ENCODE measurements at places on chromosomes 2 and 18.

DNA sequence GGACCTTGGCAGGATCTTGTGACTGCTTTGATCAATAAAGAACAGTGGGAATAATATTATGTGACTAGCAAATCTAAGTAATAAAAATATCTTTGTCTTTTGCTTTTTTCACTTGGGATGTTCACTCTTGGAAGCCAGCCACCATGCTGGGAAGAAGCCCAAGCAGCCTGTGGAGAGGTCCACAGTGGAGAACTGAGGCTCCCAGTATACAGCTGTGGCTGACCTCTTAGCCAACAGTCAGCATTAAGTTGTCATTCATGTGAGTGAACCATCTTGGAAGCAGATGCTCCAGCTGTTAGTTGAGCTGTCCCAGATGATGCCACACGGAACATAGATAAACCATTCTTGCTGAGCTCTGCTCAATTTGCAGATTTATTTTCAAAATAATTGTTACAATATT lies 160.0 kb downstream of the OSR1 start:
- no peak for DNase-seq

DNA sequence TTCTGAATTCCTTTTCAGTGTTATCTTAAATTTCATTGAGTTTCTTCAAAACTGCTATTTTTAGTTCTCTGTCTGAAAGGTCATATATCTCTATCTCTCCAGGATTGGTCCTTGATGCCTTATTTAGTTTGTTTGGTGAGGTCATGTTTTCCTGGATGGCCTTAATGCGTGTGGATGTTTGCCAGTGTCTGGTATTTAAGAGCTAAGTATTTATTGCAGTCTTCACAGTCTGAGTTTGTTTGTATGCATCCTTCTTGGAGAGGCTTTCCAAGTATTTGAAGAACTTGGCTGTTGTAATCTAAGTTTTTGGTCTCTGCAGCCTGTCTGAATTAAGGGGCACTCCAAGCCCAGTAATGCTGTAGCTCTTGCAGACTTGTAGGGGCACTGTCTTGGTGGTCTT lies 249.3 kb downstream of the ZNF385B start:
- DNase-seq = no peak

GRCh38 chr2:191857259-191857805 lies 10.4 kb upstream of the CAVIN2 start:
- DNase-seq = no peak

DNA sequence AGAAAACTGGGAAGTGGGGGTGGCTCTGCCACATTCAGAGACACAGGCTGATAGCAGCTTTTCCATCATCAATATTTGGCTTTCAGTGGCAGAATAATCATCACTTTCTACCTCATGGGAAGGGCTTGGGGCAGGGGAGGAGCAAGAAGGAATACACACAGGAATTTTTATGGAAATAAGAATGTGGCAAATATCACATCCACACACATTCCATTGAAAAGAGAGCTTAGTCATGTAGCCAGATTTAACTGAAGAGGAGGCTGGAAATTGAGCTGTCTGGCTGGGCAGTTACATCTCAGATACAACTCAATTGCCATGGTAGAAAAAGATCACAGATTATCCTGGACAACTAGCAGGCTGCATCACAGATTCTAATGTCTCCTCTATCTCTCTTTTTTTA lies 1474.0 kb upstream of the ACVR2A start:
- DNase-seq = no peak

- DNase-seq = no peak
Observed at GRCh38 chr18:55489034-55489986, 98.7 kb downstream of the TCF4 start.

- DNase-seq = no peak
Observed at GRCh38 chr2:217722883-217723472, 279.8 kb downstream of the TNS1 start.

- no peak for DNase-seq
Observed at GRCh38 chr2:222752746-222753145, 81.3 kb downstream of the MOGAT1 start.

- no peak for DNase-seq
Observed at GRCh38 chr2:210303498-210303897, 11.5 kb downstream of the MYL1 start.

DNA sequence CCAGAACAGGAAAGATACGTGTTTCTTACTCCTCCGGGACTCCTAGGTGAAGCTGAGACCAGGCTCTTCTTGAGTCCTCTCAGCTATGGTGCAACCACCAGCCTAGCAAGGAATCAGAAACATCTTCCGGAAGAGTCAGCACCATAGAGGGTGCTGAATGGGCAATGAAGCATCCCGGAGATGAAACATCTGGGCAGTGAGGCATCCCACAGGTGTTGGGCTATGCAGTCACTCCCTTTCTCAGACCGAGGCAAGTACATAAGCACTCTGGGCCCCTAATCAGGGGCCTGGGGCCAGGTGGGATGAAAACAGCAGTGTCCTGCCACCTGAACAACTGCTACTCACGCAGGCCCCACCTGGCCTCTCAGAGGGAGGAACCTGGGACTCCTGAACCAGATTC lies 1.4 kb upstream of the CAPN10 start:
- no peak for DNase-seq

DNA sequence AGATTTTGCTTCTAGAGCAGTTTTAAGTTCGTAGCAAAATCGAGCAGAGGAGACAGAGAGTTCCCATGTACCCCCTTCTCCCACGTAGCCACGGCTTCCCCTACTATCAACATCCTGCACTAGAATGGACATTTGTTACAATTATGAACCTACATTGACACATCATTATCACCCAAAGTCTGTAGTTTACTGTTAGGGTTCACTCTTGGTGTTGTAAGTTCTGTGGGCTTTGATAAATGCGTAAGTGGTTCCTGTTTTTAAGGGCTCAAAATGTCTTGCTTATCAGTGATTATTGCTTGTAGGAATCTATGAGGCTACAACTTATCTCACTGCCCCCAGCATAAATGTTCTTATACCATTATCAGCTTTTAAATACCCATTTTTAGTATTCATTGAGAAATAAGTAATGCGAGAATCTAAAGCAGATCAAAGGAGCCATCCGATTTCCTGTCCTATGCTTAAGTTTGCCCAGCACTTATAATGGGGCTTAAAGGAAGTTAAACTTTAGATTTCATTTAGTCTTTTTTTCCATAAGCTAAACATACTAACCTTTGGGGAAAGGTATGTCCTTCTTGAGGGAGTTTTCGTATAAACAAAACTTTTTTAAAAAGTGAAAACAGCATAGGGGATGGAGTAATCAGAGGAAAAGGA lies 118.7 kb downstream of the HAUS1 start:
- DNase-seq = no peak

- no peak for DNase-seq
Observed at GRCh38 chr2:53217250-53217649, 550.4 kb upstream of the CHAC2 start.

- DNase-seq = no peak
Observed at GRCh38 chr2:105723431-105723830, 21.3 kb upstream of the NCK2 start.
